Neuronal stem cell (in vitro differentiated cells): ENCODE measurements at places on chromosomes 5 and 9.

GRCh38 chr5:6728011-6728794, 15.0 kb downstream of the TENT4A start:
- no peak for DNase-seq

GRCh38 chr5:90000351-90000750, 409.2 kb downstream of the CETN3 start:
- no peak for DNase-seq

GRCh38 chr5:51433052-51433710, 49.9 kb downstream of the ISL1 start:
- DNase-seq = no peak

DNA sequence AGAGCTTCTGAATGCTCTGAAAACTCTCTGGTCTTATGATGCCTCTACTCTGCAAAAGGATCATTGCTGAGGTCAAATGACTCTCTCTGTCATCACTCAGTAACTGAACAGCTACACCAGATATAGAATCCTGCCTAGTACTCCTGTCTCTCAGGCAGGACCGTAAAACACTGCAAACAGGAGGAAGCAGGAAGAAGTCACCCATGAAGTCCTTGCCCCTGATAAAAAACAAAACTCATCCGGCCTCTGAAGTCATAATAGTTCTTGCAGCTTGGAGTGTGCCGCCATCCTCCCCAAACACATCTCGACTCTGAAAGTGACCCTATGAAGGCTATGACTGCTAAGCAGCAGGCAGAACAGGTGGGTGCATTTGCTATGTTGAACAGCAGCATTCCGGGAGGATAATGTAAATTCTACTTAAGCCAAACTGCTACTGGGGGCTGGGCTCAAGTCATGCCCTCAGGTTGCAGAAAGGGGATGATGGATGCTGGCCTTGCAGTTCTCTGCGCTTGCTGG, 81.9 kb upstream of the FAM169A start:
- no peak for DNase-seq

DNA sequence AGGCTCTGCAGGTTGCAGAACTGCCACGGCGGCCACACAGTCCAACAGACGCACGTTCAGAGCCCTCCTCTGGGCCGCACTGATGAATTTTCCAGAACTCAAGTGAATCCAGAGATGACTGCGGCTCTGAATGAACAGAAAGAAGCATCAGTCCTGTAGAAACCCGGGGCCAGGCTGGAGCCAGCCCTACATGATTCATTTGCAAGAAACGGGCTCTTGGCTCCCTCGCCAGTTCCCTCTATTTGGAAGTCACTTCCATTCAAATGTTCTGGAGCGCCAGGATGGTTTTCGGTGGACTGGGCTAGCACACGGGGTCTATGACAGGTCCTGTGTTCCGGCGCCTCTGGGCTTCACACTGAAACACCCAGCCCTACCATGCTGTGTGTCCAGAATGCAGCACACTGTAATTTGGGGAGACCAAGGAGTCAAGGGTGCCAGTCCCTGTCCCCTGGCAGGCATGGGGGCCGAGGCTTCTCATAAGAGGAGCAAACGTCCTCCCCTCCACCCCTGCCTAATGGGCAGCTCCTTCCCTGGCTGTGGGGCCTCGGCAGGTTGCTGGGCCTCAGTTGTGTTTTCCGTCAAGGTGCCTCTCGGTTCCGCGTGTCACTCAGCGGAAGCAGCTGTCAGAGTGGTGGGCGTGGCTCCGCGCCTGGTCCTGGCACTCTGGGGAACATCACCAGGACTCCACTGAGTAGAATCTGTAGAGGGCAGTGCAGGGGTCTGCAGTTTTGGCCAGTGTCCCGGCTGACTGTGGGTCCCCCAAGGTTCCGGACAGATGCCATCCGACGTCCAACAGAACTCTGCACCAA, 18.1 kb upstream of the COL5A1 start:
- no peak for DNase-seq

- DNase-seq = no peak
Measured at GRCh38 chr5:179779826-179780225, 14.0 kb upstream of the LTC4S start.

- no peak for DNase-seq
Measured at GRCh38 chr9:126424511-126424910, 97.9 kb downstream of the MVB12B start.

- DNase-seq = no peak
Measured at GRCh38 chr5:168286386-168286785, 5.1 kb upstream of the WWC1 start.

DNA sequence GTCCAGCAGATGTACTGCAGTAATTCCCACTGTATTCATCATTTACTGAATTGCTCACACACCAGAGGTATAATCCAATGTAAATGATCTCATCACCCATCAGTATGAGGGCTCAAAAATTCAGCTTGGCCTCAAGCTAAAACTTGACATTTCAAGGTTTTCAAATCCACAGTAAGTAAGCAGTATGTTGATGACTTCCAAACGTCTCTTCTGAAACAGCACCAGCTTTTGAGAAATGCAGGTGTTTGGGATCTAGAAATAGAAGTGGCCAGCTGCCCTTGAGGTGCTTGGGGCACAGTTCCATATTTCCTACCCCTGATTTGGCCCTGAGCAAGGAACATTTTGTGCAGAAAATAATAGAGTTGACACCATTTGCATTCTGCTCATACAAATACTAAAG, 388.0 kb upstream of the TUSC1 start:
- no peak for DNase-seq

GRCh38 chr5:156272139-156272538, 54.8 kb upstream of the SGCD start:
- no peak for DNase-seq

DNA sequence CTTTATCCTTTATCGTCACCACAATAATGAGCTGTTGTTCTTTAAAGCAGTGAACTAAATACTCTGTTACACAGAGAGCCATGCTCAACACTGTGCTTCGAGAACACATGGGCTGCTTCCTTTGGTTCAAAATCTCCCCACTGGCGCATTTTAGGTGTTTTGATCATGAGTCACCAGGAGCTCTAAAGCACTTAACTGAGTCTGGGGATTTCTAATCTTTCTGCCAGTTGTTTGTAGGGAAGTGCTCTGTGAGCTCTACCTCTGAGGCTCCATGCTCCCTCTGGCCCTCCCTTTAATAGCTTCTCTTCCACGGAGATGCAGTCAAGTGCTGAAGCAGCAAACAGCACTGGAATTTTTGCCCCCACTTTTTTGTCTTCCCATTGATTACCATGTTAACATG, 17.0 kb downstream of the ERAP2 start:
- no peak for DNase-seq

GRCh38 chr5:100017520-100018262, 517.5 kb upstream of the FAM174A start:
- no peak for DNase-seq

DNA sequence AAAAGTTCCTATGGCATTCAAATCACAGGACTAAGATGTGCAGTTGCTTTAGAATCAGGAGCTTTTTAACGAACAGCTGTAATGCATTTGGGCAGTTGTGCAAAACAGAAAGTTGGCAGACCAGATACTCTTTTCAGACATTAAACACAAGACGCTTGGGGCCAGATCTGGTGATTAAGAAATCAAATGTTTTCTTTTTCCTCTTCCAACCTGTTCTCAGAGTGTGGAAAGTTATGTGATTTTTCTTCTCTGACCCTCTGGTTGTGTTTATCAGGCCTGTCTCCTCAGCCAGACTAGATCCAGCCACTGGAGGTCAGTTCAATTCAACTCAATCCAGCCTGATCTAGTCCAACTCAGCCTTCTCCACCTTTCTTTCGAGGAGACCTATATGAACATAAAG, 298.5 kb upstream of the PCSK5 start:
- no peak for DNase-seq

DNA sequence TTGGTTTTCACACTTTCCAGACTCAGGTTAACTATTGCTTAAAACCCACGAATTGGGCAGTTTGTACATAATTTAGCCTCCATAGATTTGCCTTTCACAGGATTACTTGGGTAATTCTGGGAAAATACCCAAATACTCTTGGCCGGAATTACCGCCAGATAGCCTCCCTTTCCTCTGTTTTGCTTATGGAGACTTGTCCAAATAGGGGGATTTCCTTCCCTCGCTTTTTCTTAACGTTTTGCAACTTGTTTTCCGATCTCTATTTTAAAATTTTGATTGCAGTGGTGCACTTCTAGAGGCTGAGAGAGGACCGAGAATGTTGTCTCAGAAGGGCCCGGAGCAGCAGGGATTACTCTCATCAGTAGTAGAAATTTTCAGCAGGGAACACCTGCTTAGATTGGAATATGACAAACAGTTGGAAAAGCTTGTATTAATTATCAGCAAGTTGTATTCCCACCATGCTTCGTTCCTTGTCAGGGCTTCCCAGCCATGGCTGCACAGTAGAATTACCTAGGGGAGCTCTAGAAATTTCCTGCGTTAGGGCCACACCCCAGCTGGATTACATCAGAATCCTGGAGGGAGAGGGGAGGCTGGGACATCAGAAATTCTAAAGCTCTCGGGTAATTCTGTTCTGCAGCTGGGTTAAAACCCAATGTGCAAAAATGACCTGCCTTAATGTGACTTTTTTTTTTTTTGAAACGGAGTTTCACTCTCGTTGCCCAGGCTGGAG, 329.1 kb downstream of the SH3GL2 start:
- DNase-seq = no peak

DNA sequence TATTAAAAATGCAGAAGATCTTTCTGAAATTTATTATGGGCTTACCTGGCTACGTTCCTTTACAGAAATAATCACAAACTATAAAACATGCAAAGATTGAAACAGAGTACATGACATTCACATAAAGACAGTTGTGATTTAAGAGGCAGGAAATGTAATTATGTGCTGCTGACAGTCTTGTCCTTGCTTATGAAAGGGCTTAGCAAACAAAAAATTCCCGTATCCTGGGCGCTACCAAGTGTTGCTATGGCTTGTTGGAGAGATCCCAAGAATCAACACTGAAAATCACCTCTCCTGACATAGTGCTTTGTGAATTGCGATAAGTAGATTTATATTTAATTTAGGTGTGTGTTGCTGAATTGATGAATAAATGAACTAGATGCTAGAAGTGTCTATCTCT, 352.5 kb upstream of the C9orf72 start:
- no peak for DNase-seq

GRCh38 chr9:38039090-38039906, 29.7 kb downstream of the SHB start:
- DNase-seq = no peak

DNA sequence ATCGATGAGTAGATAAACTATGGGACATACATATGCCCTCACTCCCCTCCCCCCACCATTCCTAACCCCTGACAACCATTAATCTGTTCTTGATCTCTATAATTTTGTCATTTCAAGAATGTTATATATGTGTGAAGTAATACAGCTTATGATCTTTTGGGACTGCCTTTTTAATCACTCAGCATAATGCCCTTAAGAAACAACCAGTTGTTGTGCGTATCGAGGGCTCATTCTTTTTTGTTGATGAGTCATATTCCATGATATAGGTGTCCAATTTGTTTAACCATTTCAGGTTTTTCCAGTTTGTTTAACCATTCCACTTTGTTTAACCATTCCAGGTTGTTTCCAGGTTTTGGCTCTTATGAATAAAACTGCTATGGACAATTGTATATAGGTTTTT, 75.6 kb downstream of the ARHGEF28 start:
- DNase-seq = no peak

GRCh38 chr5:79173626-79174025, 62.0 kb downstream of the BHMT start:
- DNase-seq = no peak

DNA sequence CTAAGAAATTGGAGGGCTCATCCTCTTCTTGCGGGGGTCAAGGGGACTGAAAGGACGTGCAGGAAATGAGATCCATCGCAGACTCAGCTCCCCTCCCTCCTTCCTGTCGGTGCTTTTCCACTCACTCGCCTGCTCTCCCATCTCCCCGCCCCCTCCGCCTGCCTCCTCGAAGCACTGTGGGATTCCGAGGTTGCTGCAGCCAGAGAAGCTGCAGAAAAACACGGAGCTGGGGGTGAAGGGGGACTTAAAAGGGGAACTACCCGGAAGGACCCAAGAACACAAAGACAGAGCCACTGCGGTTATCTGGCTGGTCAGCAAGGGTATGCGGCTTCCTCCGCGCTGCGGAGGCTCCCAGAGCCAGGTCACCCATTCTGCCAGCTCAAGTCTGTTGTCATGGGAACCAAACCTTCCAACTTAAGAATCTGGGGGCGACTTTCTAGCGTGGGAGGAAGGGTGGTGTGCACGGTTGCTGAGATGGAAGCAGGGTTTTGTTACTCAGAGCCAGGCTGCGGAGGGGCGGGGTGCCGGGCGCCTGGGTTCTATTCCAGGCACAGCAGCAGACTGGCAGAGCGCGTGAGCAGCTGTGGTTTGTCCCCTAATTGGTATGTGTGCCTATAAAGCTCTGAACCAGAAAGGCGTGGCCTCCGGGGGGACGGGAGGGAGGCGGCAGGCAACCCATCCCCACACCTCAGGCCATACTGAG, 24.9 kb downstream of the PCDHGC5 start:
- peak; percentile 91 for DNase-seq

DNA sequence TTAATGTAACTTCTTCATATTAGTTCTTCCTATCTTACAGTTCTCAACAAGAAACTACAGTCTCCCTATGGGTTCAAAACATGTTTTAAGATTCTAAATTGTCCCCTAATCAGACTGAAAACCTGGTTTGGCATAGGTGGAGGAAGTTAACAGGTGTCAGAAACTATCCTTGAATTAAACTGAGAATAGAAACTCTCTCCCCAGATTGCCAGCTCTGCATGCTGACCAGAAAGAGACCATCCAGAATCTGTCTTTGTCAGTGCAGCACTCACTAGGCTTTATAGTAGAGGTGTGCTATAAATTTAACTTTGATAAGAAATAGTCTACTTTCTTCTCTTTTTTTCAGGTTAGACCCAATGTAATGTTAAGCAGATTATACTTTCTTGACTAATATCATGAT, 63.8 kb downstream of the BNC2 start:
- no peak for DNase-seq

DNA sequence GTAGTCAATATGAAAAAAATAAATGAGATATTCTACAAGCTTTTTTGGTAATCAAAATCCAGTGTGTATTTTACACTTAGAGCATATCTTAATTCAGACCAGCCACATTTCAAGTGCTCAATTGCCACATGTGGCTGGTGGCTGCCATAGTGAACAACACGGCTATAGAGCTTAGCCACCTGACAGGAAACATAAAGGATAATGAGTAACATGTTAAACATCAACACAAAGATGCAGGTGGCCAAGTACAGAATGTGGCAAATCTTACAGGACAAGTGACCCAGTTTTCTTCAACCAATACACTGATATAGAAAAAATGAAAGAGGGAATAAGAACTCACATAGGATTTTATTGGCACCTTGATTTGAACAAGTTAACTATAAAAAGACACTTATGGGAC, 61.4 kb downstream of the KIF24 start:
- DNase-seq = no peak

GRCh38 chr5:88502179-88503040, 233.8 kb upstream of the TMEM161B start:
- DNase-seq = no peak

- no peak for DNase-seq
Measured at GRCh38 chr5:35393901-35394300, 163.6 kb upstream of the PRLR start.
